A549 treated with RU486 at 1 μM for 4 hours (cell line): ENCODE measurements at places on chromosomes 6 and 20. TPM values are rescaled to one million over a fixed set of nuclear protein-coding genes. Genes with fewer than 3 reads are reported as not detected.

The LINC00237 gene
- not detected in 5 replicates for total RNA-seq

The RIMS4 gene
- 1.0 to 1.4 TPM (median 1.2 TPM) in 5 replicates for total RNA-seq

The SMPDL3A gene
- total RNA-seq: 2.1 to 3.2 TPM (median 3.0 TPM) in 5 replicates

The ANGPT4 gene
- total RNA-seq: 0.03 TPM in 1 of 5 replicates, not detected in the others

The MUCL3 gene
- 0.01 to 0.05 TPM (median 0.02 TPM) in 3 of 5 replicates, not detected in the others for total RNA-seq

The BMP5 gene
- not detected in 5 replicates for total RNA-seq

The C6orf163 gene
- 0.22 to 0.36 TPM in 2 of 5 replicates, not detected in the others for total RNA-seq

The TRIM40 gene
- total RNA-seq: not detected in 5 replicates

The DUSP15 gene
- 0.57 to 1.8 TPM (median 0.95 TPM) in 5 replicates for total RNA-seq

The FRK gene
- 0.71 to 1.7 TPM (median 1.5 TPM) in 5 replicates for total RNA-seq

The BNIP5 gene
- not detected in 5 replicates for total RNA-seq

The PLA2G7 gene
- 0.11 TPM in 1 of 5 replicates, not detected in the others for total RNA-seq
